CD8-positive, alpha-beta memory T cell (primary cell): ENCODE measurements at places on chromosomes 1 and 21. TPM values are rescaled to one million over a fixed set of nuclear protein-coding genes. Genes with fewer than 3 reads are reported as not detected.

Gene LDLRAD1
- not detected for total RNA-seq

Gene KCNK2
- total RNA-seq, result not detected

Gene RHD
- not detected for total RNA-seq

Gene SLC2A5
- total RNA-seq, result not detected

Gene RIMS3
- 1.4 TPM for total RNA-seq

Gene FALEC
- total RNA-seq, result not detected

Gene SAMD13
- total RNA-seq, result 0.35 TPM

Gene CYP4A22
- not detected for total RNA-seq

Gene LCE1B
- total RNA-seq, result not detected

Gene LRRC8D
- total RNA-seq, result 39.0 TPM

Gene FCGR3A
- 1.1 TPM for total RNA-seq

GRCh38 chr21:46111857-46112724, 14.2 kb downstream of the COL6A2 start:
- no peak overlapping the region for H3K27ac ChIP-seq
- no peaks in the 10 kb centered on the region for H3K4me1 ChIP-seq
- no peak overlapping the region for H3K4me3 ChIP-seq
- no peaks in the 10 kb centered on the region for H3K27me3 ChIP-seq

DNA sequence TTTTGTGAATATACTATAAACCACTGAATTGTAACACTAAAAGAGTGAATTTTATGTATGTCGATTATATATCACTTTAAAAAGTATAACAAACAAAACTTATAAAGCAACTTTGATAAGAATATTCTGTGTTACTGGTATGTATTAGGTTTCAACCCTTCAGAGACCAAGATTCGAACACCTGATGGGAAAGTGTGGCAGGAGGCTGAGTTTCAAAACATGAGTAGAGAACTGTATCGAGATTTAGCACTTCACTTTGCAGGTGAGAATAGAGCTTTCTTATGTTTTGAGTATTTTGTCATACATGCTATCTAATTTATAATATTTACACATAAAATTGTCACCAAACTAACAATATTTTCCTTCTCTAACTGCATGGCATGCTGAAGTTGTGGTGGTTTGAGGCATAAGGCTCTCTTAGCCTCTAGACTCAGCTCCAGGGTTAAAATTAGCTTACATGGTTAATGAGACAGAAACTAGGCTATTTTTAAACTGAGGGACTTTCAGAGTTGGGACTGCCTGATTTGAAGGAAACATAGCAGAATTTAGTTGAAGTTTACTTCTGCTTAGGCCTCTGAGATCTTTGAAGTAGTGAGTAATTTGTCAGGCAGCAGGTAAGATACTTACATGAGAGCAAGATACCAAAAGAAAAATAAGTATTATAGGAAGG, 48.6 kb downstream of the CEP350 start:
- DNase-seq, result no peak
- no peak overlapping the region for H3K27ac ChIP-seq
- H3K36me3 ChIP-seq, result no peaks in the 10 kb centered on the region

- DNase-seq, result no peak
- peaks cover 12% of the 10 kb centered on the region for H3K4me1 ChIP-seq
- H3K4me3 ChIP-seq, result no peak overlapping the region
Measured at GRCh38 chr1:16617778-16618580, 4.6 kb upstream of the NBPF1 start.

GRCh38 chr1:43252225-43252624, 17.6 kb upstream of the TMEM125 start:
- no peak overlapping the region for H3K4me3 ChIP-seq
- no peaks in the 10 kb centered on the region for H3K36me3 ChIP-seq
- no peak overlapping the region for H3K27ac ChIP-seq
- no peaks in the 10 kb centered on the region for H3K4me1 ChIP-seq
- H3K27me3 ChIP-seq, result no peaks in the 10 kb centered on the region
- DNase-seq, result no peak

DNA sequence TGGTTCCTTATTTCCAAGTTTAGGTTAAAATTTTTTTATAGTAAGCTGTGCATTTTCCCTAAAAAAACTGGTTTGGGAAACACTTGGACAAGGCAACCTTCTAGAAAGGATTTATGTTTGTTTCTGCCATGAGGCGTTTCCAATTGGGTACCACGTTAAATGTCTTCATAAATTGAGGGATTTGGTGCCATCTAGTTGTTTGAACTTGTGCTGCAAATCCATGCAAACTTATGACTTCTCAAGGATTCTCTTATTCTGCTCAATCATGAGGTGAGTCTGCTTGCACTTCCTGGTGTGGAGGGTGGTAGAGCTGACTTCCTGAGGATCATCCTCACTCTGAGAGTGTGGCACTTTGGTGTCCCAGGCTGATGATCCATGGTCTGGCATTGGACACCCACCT, 123.3 kb downstream of the PCNX2 start:
- H3K27ac ChIP-seq, result no peak overlapping the region
- H3K27me3 ChIP-seq, result no peaks in the 10 kb centered on the region
- H3K36me3 ChIP-seq, result peaks cover 7% of the 10 kb centered on the region
- no peak for DNase-seq
- no peaks in the 10 kb centered on the region for H3K4me1 ChIP-seq
- H3K4me3 ChIP-seq, result no peak overlapping the region

GRCh38 chr1:35929730-35930592, 944 bp upstream of the AGO3 start:
- H3K4me1 ChIP-seq, result peaks cover 28% of the 10 kb centered on the region
- peak overlapping the region; percentile 84 for H3K4me3 ChIP-seq
- peak overlapping the region; percentile 94 for H3K27ac ChIP-seq
- H3K27me3 ChIP-seq, result no peaks in the 10 kb centered on the region
- H3K36me3 ChIP-seq, result no peaks in the 10 kb centered on the region

DNA sequence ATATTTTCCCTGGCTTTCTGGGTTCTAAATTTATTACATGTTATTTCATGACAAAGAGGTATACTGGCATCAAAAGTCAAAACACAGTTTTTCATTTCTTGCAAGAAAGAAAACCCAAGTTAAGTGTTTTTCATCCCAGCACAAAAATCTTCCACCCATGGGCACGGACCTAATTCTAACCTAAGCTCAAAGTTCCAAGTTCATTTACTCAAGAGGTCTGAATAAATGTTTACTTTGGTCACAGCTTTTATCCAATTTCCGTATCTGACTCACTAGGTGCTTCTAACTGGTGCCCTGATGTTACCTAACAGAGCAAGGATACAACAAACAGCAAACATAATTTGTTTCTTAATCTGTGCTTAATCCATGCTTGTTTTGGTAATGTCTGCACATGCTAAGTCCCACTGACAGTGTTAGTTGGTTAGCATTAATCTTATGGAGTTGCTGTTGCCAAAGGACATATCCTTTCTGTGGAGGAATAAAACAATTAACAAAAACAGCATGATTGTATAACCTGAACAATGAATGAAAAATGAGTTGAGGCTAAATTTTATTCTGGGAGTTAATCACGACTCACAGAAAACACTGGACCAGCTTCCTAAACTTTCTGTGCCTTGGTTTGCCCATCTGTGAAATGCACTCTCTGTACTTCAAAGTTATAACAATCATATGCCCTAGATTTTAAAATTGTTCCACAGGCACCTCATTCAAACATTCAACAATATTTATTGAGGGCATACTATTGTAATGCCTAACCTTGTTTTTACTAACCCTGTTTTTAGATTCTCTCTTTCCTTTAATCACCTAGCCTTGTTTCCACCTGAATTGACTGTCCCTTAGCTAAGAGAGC, 4.2 kb upstream of the CHD1L start:
- H3K4me1 ChIP-seq, result peaks cover 5% of the 10 kb centered on the region
- no peak overlapping the region for H3K4me3 ChIP-seq
- no peak overlapping the region for H3K27ac ChIP-seq
- DNase-seq, result no peak
- no peaks in the 10 kb centered on the region for H3K27me3 ChIP-seq

- H3K4me1 ChIP-seq, result no peaks in the 10 kb centered on the region
- H3K27me3 ChIP-seq, result no peaks in the 10 kb centered on the region
- no peaks in the 10 kb centered on the region for H3K36me3 ChIP-seq
- DNase-seq, result no peak
- H3K4me3 ChIP-seq, result no peak overlapping the region
Measured at GRCh38 chr1:168636642-168637111, 60.3 kb downstream of the XCL1 start.

- H3K4me1 ChIP-seq, result peaks cover 10% of the 10 kb centered on the region
- no peaks in the 10 kb centered on the region for H3K27me3 ChIP-seq
- DNase-seq, result no peak
- no peak overlapping the region for H3K4me3 ChIP-seq
- H3K27ac ChIP-seq, result no peak overlapping the region
- H3K36me3 ChIP-seq, result no peaks in the 10 kb centered on the region
Measured at GRCh38 chr21:45327441-45328197, 39.9 kb upstream of the POFUT2 start.

DNA sequence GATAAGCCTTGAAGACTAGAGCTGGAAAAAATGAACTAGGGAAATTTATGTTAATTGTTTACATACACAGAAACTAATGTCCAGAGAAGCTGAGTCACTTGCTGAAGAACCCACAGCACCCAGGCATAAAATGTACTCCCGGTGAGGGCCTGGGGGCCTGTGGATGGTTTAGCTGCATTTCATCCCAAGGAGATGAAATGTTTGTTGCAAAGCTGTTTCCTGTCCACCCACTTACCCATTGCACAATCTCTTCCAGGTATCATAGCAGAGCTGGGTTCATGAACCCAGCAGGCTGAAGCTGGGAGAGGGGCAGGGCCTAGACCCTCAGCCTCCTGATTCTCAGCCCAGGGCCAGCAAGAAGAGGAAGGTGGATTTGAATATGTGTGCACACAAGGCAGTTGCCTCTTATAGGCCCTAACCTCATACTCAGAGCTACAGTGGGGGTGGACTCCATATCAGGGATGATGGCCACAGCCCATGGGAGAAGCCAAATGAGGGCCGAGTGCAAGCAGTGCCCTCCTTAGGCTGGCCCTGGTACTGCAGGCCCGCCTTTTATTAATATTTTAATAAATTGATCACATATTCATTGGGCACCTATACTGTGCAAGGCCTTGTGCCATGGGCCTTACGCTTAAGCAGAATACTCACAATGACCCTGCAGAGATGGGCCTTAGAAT, 110.8 kb downstream of the LACTBL1 start:
- DNase-seq, result no peak
- H3K27me3 ChIP-seq, result no peaks in the 10 kb centered on the region
- H3K4me3 ChIP-seq, result no peak overlapping the region
- H3K4me1 ChIP-seq, result no peaks in the 10 kb centered on the region
- H3K36me3 ChIP-seq, result no peaks in the 10 kb centered on the region
- H3K27ac ChIP-seq, result no peak overlapping the region

- no peaks in the 10 kb centered on the region for H3K27me3 ChIP-seq
- DNase-seq, result no peak
- H3K27ac ChIP-seq, result no peak overlapping the region
- peaks cover 66% of the 10 kb centered on the region for H3K4me1 ChIP-seq
- no peaks in the 10 kb centered on the region for H3K36me3 ChIP-seq
Measured at GRCh38 chr21:33208534-33208933, 21.2 kb upstream of the IFNAR2 start.

GRCh38 chr1:183632964-183633363, 2.6 kb downstream of the ARPC5 start:
- H3K27me3 ChIP-seq, result no peaks in the 10 kb centered on the region
- H3K27ac ChIP-seq, result peak overlapping the region; percentile 29
- H3K36me3 ChIP-seq, result peaks cover 25% of the 10 kb centered on the region
- DNase-seq, result no peak
- H3K4me1 ChIP-seq, result peaks cover 45% of the 10 kb centered on the region

DNA sequence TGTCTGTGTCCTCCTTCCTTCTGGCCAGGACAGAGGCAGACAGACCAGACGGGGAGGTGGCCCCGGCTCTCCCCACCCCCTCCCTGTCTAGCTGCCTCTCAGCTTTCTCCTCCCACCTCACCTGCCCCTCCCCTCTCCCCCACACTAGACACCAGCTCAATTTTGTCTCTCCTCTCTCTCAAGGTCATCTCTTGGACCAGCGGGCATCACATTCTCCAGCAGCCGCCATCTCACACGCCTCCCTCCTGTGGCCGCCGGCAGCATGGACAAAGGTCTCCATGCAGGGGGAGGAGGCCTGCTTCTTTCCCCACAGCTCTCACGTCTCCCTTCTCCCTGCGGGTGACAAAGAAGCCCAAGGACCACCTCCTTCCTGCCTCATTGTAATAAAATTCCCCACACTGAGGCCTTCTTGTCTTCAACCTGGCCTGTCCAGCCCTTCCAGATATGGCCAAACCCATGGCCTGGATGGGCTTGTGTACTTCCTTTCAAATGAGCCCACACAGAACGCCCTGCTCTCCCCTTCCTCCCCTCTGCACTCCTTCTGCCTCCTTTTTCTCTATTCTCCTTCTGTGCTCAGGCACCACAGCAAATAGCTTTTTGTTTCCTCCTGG, 14.6 kb downstream of the OPTC start:
- H3K4me3 ChIP-seq, result no peak overlapping the region
- H3K36me3 ChIP-seq, result no peaks in the 10 kb centered on the region
- no peaks in the 10 kb centered on the region for H3K27me3 ChIP-seq
- H3K4me1 ChIP-seq, result peaks cover 14% of the 10 kb centered on the region
- H3K27ac ChIP-seq, result no peak overlapping the region
- no peak for DNase-seq

- peaks cover 2% of the 10 kb centered on the region for H3K4me1 ChIP-seq
- H3K27ac ChIP-seq, result no peak overlapping the region
- peaks cover 42% of the 10 kb centered on the region for H3K27me3 ChIP-seq
- DNase-seq, result peak; percentile 43
Measured at GRCh38 chr1:160078512-160079195, 2.7 kb upstream of the KCNJ9 start.

GRCh38 chr1:17061486-17061885, 7.7 kb upstream of the SDHB start:
- no peak for DNase-seq
- H3K4me3 ChIP-seq, result no peak overlapping the region
- H3K36me3 ChIP-seq, result no peaks in the 10 kb centered on the region
- no peaks in the 10 kb centered on the region for H3K27me3 ChIP-seq
- no peaks in the 10 kb centered on the region for H3K4me1 ChIP-seq
- no peak overlapping the region for H3K27ac ChIP-seq

DNA sequence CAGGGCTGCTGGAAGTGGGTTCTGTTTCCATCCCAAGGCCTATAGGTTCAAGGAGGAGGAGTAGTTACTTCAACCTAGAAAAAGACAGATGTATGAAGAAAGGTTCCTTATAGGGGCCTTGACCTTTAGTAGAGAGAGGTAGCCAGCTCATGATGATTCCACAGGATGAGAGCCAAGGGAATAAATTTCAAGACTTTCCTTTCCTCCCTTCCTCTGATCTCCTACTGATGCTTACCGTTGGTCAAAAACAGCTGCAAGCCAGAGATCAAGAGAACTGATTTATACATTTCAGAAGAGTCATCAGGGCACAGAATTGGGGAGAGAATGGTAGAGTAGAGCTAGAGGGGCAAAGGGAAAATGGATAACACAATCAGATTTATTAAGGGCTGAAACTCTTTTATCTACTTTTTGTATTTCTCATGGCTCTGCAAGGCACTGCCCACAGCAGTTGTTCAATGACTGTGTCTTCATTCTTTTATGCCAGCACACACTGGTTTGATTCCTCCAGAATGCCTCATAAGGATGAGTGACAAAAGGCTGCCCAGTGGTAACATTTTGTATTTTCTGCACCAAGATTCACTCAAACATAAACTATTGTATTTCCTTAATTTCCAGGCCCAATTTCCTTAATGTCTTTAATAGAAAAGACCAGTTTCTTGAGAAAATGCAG, 37.4 kb downstream of the AK5 start:
- no peaks in the 10 kb centered on the region for H3K36me3 ChIP-seq
- no peak overlapping the region for H3K4me3 ChIP-seq
- H3K4me1 ChIP-seq, result no peaks in the 10 kb centered on the region
- H3K27me3 ChIP-seq, result no peaks in the 10 kb centered on the region
- no peak for DNase-seq

- H3K4me1 ChIP-seq, result peaks cover 15% of the 10 kb centered on the region
- H3K36me3 ChIP-seq, result no peaks in the 10 kb centered on the region
- no peak for DNase-seq
- no peak overlapping the region for H3K27ac ChIP-seq
- peaks cover 10% of the 10 kb centered on the region for H3K27me3 ChIP-seq
- no peak overlapping the region for H3K4me3 ChIP-seq
Measured at GRCh38 chr1:84888753-84889152, 4.3 kb downstream of the LPAR3 start.
